ENCODE measurements at places on chromosomes 5 and 9. TPM values are rescaled to one million over a fixed set of nuclear protein-coding genes. Genes with fewer than 3 reads are reported as not detected.

Gene SMIM33
- total RNA-seq, result not detected

Gene PDCD1LG2
- not detected for total RNA-seq

Gene MRPS30
- 47.2 TPM for total RNA-seq

Gene SAXO1
- not detected for total RNA-seq

GRCh38 chr9:98570055-98570454, 138.7 kb downstream of the GABBR2 start:
- H3K36me3 ChIP-seq, result no peaks in the 10 kb centered on the region
- H3K4me3 ChIP-seq, result no peak overlapping the region
- no peaks in the 10 kb centered on the region for H3K4me1 ChIP-seq
- DNase-seq, result no peak
- no peaks in the 10 kb centered on the region for H3K27me3 ChIP-seq

- peaks cover 4% of the 10 kb centered on the region for H3K27me3 ChIP-seq
- no peaks in the 10 kb centered on the region for H3K4me1 ChIP-seq
- no peak overlapping the region for H3K27ac ChIP-seq
- no peak overlapping the region for H3K4me3 ChIP-seq
- no peak for DNase-seq
Measured at GRCh38 chr5:34854459-34855174, 15.7 kb downstream of the TTC23L start.

GRCh38 chr5:1185629-1186350, 15.6 kb upstream of the SLC6A19 start:
- H3K4me3 ChIP-seq, result no peak overlapping the region
- no peak for DNase-seq
- no peak overlapping the region for H3K27ac ChIP-seq
- peaks cover 9% of the 10 kb centered on the region for H3K27me3 ChIP-seq
- H3K36me3 ChIP-seq, result no peaks in the 10 kb centered on the region

DNA sequence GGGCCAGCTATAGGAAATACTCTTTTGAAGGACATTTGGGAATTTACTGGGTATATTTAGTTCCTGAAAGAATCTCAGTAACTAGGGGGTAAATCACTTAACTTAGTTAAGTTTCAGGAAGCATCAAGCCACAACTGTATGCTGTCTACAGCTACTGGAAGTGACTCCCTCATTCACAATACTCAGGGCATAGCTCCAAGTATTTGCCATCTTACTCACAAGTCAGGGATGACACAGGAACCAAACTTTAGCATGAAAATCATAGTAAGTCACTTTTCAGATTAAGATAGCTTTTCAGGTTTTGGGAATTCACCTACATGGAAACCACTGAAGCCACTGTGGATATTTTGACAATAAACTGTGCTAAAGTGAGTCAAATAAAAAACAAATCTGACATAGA, 242.4 kb upstream of the ATP10B start:
- no peak overlapping the region for H3K4me3 ChIP-seq
- no peaks in the 10 kb centered on the region for H3K4me1 ChIP-seq
- DNase-seq, result no peak
- no peaks in the 10 kb centered on the region for H3K36me3 ChIP-seq

DNA sequence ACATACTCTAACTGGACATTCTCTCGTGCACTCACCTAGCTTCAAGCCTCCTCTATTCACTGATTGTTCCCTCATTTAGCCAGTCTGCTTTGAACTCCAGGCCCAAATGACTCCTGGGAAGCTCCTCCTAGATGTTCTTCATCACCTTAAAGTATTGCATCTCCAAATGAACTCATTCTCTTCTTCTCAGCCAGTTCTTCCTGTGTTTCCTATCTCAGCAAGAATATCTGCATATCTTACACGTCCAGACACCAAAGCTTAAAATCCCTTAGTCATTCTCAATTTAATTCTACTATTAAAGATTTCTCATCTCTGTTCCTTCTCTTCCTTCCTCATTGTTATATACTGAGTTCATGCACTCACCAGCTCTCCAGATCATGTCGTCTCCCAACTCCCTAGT, 118.6 kb upstream of the DAB2 start:
- DNase-seq, result no peak
- H3K36me3 ChIP-seq, result no peaks in the 10 kb centered on the region
- H3K27ac ChIP-seq, result no peak overlapping the region
- H3K27me3 ChIP-seq, result peaks cover 7% of the 10 kb centered on the region
- no peak overlapping the region for H3K4me3 ChIP-seq
- no peaks in the 10 kb centered on the region for H3K4me1 ChIP-seq

DNA sequence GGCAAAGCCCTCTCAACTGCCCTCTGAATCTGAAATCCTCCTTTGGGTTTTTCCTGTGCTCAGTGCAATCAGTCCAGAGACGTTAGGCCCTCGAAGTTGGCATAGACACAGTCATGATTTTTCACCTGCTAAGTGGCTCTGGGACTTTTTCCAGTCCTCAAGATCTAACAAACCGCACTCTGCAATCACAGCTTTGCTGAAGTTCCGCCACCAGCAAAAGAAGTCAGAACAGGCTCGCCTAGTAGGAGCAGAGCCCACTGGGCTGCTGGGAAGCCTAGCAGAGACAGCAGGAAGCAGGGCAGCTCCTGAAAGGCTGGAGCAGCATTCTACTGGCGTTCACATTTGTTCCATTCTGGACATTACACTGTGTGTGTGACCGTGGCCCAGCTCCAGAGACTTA, 222.8 kb upstream of the KIF2A start:
- peaks cover 3% of the 10 kb centered on the region for H3K27me3 ChIP-seq
- H3K4me3 ChIP-seq, result no peak overlapping the region
- no peak for DNase-seq
- H3K36me3 ChIP-seq, result no peaks in the 10 kb centered on the region
- H3K27ac ChIP-seq, result no peak overlapping the region

- H3K36me3 ChIP-seq, result no peaks in the 10 kb centered on the region
- DNase-seq, result no peak
- H3K27ac ChIP-seq, result no peak overlapping the region
- no peaks in the 10 kb centered on the region for H3K4me1 ChIP-seq
- H3K4me3 ChIP-seq, result no peak overlapping the region
Measured at GRCh38 chr9:136237486-136238341, 7.9 kb downstream of the QSOX2 start.

DNA sequence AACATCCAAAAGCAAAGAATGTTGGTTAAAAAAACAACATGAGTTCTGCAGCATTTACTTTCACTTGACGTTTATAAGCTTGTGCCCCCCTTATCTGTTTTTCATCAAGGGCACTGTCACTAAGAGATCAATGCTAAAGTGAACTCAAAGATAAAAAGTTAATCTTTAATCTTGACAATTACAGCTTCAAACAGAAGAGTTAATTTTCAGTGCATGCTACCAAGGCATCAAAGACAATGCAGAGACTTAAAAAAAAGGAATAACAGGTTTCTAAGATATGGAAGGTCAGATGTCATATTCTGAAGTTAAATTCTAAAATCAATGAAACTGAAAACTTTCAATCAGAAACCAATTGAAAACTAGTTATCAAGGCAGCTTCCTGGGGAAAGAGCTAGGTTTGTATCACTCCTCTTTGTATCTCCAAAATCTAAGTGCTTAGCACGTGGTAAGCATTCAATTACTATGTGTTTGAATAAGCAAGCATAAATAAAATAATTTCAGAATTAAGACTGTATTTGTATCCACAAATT, 37.6 kb downstream of the TMEM245 start:
- H3K27me3 ChIP-seq, result no peaks in the 10 kb centered on the region
- no peak for DNase-seq
- H3K4me3 ChIP-seq, result no peak overlapping the region
- no peak overlapping the region for H3K27ac ChIP-seq

- DNase-seq, result no peak
- H3K27me3 ChIP-seq, result no peaks in the 10 kb centered on the region
- no peak overlapping the region for H3K27ac ChIP-seq
- H3K4me3 ChIP-seq, result no peak overlapping the region
- 0 out of 2 replicates have a peak, but pooled peaks cover 3% of the 10 kb centered on the region for H3K4me1 ChIP-seq
Measured at GRCh38 chr5:82169892-82170291, 108.3 kb downstream of the RPS23 start.

DNA sequence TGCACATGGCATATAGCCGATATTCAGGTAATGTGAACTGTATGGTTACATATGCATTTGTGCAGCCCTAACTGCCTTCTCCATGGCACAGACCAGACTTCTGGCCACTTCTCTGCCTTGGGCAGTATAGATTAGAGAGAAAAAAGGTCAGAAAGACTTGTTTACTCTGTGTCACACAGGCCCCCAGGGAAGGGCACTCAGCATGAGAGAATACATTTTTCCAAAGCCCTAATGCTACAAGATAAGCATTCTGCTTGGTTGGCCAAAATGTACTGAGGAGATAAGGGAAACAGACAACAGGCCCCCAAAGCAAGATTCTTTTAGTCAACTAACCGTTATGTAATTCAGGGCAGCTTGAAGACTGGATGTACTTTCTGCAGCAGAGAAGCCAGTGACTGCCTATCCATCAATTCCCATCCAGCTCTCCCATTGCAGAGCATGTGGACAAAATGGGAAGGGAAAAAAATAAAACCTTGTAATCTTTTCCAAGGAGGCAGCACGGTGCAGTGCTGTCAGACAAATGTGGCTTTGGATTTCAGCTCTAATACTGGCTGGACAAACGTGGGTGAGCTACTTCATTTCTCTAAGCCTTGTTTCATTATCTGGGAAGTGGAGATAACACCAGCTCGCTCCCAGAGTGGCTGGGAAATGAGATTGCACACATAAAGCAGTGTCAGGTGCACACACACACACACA, 205.9 kb downstream of the NSG2 start:
- H3K36me3 ChIP-seq, result no peaks in the 10 kb centered on the region
- peaks cover 5% of the 10 kb centered on the region for H3K27me3 ChIP-seq
- H3K4me1 ChIP-seq, result no peaks in the 10 kb centered on the region
- H3K4me3 ChIP-seq, result no peak overlapping the region
- H3K27ac ChIP-seq, result no peak overlapping the region
- DNase-seq, result no peak

DNA sequence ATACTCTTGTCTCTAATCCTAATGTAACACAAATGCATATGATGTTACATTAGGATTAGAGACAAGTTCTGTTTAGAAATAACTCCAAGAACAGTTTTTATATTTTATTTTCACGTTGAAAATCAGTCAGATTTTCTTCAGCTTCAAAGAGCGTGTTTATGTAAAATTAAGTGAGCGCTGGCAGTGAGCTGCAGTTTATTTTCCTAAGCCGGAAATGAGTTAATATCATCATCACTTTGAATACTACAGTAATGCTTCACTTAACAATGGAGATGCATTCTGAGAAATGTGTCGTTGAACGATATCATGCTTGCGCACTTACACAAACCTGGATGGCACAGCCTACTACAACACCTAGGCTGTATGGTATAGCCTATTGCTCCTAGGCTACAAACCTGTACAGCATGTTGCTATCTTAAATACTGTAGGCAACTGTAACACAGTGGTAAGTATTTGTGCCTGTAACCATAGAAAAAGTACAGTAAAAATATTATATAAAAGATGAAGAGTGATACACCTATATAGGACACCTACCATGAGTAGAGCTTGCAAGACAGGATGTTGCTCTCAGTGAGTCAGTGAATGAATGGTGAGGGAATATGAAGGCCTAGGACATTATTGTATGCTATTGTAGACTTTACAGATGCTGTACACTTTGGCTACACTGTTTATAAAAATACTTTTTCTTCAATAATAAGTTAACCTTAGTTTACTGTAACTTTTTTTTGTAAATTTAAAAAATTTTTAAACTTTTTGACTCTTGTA, 65.9 kb upstream of the C5orf46 start:
- H3K4me3 ChIP-seq, result no peak overlapping the region
- no peak for DNase-seq
- H3K27ac ChIP-seq, result no peak overlapping the region
- no peaks in the 10 kb centered on the region for H3K4me1 ChIP-seq

- H3K36me3 ChIP-seq, result no peaks in the 10 kb centered on the region
- no peaks in the 10 kb centered on the region for H3K27me3 ChIP-seq
- H3K4me1 ChIP-seq, result no peaks in the 10 kb centered on the region
- no peak for DNase-seq
Measured at GRCh38 chr5:41277476-41278245, 64.3 kb upstream of the C6 start.

GRCh38 chr9:34157898-34158297, 20.9 kb upstream of the UBAP1 start:
- H3K27me3 ChIP-seq, result no peaks in the 10 kb centered on the region
- H3K27ac ChIP-seq, result no peak overlapping the region
- no peak overlapping the region for H3K4me3 ChIP-seq
- no peaks in the 10 kb centered on the region for H3K36me3 ChIP-seq

GRCh38 chr5:96043446-96043845, 81.8 kb upstream of the ELL2 start:
- H3K27ac ChIP-seq, result no peak overlapping the region
- H3K4me3 ChIP-seq, result no peak overlapping the region
- no peaks in the 10 kb centered on the region for H3K27me3 ChIP-seq
- no peaks in the 10 kb centered on the region for H3K36me3 ChIP-seq
- no peaks in the 10 kb centered on the region for H3K4me1 ChIP-seq
- DNase-seq, result no peak

GRCh38 chr5:106258591-106259125, 1412.1 kb downstream of the EFNA5 start:
- no peak overlapping the region for H3K27ac ChIP-seq
- H3K4me3 ChIP-seq, result no peak overlapping the region
- H3K36me3 ChIP-seq, result no peaks in the 10 kb centered on the region
- no peaks in the 10 kb centered on the region for H3K27me3 ChIP-seq
- DNase-seq, result no peak

DNA sequence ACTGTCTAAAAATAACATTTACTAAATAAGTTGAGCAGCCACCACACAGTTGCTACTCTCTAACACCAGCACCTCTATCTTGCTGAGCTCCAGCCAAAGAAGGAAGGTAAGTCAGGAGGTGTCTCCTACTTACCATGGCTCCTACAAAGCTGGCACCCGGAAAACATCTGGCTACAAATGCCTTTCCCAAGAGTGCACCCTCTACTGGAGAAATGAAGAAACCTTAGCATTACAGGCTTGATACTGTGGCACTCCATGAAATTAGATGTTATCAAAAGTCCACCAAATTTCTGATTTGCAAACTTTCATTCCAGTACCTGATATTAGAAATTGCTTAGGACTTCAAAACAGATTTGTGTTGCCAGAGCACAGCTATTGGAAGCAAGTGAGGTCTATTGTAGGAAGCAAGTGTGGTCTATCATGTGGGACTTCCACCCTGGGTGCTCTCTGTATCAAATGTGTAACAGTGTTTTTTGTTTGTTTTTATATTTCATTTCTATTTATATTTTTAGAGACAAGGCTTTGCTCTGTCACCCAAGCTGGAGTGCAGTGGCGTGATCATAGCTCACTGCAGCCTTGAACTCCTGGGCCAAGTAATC, 25.7 kb upstream of the RFK start:
- H3K36me3 ChIP-seq, result no peaks in the 10 kb centered on the region
- H3K4me3 ChIP-seq, result no peak overlapping the region
- H3K27me3 ChIP-seq, result no peaks in the 10 kb centered on the region
- H3K4me1 ChIP-seq, result no peaks in the 10 kb centered on the region
- H3K27ac ChIP-seq, result no peak overlapping the region
- DNase-seq, result no peak
